ENCODE measurements at places on chromosomes 4 and X.

- DNase-seq, result no peak
These were observed 473.4 kb downstream of the INPP4B start for GRCh38 chr4:142372530-142373260.

GRCh38 chr4:160299608-160300007 is 1196.7 kb downstream of the RAPGEF2 start:
- no peak for DNase-seq

DNA sequence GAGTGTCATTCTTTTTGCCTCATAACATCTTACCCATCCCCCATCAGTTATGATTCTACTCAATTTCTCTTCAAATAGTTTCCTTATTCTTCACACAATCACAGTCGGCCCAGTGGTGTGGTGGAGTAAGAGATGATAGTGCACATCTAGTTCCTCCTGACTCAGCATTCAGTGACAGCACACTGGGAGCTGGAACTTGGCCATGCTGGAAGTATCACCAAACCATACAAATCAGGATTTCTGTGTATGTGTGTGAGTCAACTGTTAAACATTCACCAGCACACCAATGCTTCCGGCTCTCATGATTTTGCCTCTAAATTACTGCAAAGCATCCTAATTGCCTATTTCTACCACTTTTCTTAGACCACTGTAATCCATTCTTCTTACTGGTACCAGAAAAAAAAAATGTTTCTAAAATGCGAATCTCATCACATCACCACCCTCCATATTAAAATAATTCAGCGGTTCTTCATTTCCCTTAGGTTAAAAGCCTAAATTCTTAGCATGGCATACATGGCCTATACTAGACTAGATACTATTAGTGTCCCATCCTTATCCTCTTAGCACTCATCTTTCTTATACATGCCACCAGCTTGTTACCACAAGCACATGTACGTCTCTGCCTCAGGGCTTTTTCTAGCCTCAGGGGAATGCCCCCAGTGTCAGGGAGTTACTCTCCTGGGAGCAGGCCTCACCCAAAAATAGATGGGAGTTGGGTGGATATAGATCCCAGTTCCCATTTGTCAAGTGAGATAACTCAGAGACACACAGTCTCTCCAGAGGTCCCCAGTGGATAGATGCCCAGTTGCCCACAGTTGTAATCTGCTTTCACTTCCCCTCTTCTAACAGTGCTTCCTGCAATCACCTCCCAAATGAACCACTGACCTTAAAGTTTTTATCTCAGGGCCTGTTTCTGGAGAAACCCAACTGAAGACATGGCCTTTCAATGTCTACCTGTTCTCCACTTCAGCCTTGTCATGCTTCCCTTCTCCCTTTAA is 49.2 kb upstream of the DDX53 start:
- peak; percentile 73 for DNase-seq

GRCh38 chr4:5707778-5708448 is 446 bp downstream of the EVC2 start:
- peak; percentile 79 for DNase-seq

DNA sequence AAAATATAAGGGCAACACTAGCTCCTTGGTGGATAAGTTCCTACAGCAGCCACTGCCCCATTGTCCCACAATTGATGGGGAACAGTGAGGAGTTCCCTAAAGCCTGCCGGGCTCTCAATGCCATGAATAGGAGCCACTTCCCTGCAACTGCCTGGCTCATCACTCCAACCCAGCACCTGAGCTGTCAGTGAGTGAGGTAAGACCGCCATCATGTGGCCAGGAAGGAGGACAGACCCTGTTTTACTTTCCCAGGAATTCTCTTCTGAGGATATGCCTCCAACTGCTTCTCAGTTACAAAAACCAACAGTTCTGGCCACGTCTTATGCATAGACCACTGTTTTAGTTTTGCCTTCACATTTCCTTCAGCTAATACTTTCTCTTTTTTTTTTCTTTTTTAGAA is 45.5 kb downstream of the SRPX start:
- peak; percentile 82 for DNase-seq
